ENCODE measurements at places on chromosomes 13 and 19.

DNA sequence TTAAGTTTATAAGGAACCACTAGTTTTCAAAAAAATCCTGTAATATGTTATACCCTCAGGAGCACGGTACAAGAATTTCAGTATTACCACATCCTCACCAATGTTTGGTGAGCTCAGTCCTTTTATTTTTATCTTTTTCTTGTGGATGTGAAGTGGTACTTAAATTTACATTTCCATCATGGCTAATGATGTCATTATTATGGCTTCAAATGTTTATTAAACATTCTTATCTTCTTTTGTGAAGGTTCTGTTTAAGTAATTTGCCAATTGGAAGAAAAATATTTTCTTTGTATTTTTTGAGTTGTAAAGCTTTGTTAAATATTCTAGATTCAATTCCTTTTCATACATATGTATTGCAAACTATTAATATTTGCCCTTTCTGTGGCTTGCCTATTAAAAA is 291.0 kb downstream of the ENOX1 start:
- no peak for DNase-seq

GRCh38 chr19:18840288-18841267 is 8.8 kb downstream of the UPF1 start:
- no peak for DNase-seq

DNA sequence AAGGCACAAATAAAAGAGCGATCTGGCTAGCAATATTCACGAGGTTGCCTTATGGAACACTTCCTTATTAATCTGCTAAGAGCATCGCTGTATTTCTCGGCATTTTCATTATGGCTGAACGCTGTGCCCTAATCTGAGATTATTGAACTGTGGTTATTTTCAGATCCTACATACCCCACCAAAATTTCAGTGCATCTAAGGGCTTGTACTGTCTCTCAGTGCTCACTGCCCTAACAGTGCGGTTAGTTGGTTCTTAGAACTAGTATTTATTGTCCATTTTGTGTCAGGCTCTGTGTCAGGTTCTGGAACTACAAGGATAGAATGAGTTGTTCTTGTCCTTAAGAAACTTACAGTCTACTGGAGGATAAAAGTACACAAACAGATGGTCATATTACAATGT is 51.6 kb downstream of the FLT3 start:
- DNase-seq: no peak

DNA sequence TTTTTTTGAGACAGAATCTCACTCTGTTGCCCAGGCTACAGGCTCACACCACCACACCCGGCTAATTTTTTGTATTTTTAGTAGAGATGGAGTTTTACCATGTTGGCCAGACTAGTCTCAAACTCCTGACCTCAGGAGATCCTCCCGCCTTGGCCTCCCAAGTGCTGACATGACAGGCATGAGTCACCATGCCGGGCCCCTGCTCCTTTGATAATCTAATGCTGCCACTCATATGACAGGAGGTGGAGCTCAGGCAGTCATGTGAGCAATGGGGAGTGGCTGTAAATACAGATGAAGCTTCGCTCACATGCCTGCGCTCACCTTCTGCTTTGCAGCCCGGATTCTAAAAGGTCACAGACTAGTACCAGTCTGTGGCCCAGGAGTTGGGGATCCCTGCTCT is 25.1 kb downstream of the ARHGEF18 start:
- DNase-seq: no peak

- peak; percentile 84 for DNase-seq
Observed at GRCh38 chr19:2254064-2254872, 1.9 kb downstream of the JSRP1 start.

DNA sequence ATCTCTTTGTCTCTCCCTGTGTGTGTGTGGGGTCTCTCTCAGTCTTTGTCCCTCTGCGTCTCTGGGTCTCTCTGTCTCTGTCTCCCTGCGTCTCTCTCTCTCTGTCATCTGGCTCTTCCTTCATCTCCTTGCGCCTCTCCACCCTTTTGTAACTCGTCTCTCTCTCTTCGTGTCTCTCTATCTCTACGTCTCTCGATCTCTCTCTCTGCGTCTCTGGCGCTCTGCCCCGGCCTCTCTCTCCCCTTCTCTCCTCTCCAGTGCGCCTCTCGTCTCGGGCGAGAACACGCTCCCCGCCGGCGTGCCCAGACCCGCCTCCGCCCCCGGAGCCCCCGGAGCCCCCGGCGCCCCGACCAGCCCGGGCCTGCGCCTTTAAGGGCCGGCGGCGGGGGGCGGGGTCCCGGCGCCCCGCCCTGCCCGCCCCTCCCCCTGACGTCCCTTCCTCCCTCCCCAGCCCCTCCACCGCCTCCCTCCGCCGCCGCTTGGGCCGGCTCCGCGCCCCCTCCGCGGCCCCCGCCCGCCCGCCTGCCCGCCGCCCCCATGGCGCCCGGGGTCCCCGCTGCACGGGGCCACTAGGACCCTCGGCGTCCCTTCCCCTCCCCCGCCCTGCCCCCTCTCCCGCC is at the start of gene MARK4:
Gene MARK4, plus strand, starts transcription at position 440 of the 620 bp plus-strand sequence. CDS start 318 bp downstream, outside the sequence.
- peak; percentile 82 for DNase-seq

DNA sequence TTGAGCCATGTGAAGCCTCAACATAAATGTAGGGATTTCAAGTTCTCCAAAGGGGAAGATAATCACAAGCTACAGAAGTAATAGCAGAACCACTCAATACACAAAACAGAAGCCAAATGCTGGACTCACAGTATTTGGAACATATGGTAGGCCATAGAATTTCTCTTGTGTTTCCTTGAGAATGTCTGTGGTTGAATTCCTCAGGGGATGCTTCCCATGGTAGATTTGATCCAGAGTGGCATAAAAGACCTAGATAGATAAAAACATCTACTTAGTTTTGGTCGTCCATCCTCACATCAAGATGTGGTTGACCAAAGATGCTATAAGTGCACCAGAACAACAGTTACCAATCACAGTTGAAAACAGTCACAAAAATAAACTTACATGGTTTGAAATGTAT is 83.4 kb downstream of the MIPEP start:
- no peak for DNase-seq

GRCh38 chr19:48090281-48090802 is 20.3 kb downstream of the PLA2G4C start:
- no peak for DNase-seq

GRCh38 chr19:35894342-35894741 is 6.0 kb downstream of the NFKBID start:
- DNase-seq: no peak

- no peak for DNase-seq
Observed at GRCh38 chr19:48795685-48796070, 15.2 kb downstream of the BCAT2 start.

- DNase-seq: no peak
Observed at GRCh38 chr19:5913739-5914357, at the start of gene CAPS. Gene CAPS, plus strand, starts transcription at chr19:5914254. Its CDS starts 153 bp downstream, at chr19:5914407.

GRCh38 chr13:102870677-102871415 is 25.0 kb downstream of the ERCC5 start:
- DNase-seq: peak; percentile 80

GRCh38 chr19:17611462-17612244 is 56.2 kb downstream of the COLGALT1 start:
- DNase-seq: no peak

DNA sequence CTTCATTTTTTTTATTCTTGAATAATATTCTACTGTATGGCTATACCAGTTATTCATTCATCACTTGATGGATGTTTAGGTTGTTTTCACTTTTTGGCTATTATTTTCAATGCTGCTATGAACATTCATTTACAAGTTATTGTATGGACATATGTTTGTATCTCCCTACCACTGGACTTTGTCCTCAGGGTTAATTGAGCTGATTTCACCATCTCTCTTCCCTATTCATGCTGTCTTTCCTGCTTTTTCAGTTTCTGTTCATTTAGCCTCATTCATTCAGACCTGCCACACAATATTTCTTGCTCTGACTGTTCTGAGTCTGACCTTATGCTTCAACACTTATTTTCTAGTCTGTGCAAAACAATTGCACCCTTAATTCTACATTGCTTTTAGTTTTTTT is 12.3 kb upstream of the C1QTNF9B start:
- no peak for DNase-seq

GRCh38 chr19:20162821-20163220 is 4.2 kb upstream of the ZNF486 start:
- DNase-seq: no peak

DNA sequence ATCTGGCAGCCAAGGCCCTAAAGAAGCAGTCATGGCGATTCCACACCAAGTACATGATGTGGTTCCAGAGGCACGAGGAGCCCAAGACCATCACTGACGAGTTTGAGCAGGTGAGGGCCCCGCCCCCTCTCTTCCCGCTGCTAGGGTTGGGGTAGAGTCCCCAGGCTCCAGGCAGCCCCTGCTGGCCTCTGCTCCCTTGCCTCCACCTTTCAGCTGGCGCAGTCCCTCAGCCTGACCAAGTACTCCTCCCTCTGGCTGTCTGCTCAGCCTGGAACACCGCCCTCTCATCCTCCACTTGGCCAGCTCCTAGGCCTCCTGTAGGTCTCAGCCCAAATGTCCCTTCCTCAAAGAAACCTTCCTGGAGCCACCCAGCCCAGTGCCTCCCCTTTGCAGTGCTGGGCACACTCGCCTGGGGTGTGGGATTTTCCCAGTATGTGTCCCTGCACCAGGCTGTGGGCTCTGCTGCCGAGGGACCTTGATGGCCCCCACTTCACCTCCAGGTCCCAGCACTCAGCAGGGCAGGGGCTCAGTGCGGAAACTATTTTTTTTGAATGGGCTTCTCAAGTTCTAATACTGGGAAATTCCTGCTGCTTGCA is 5.7 kb downstream of the LENG1 start:
- no peak for DNase-seq

GRCh38 chr19:5231857-5232678 is 108.5 kb downstream of the PTPRS start:
- DNase-seq: no peak

DNA sequence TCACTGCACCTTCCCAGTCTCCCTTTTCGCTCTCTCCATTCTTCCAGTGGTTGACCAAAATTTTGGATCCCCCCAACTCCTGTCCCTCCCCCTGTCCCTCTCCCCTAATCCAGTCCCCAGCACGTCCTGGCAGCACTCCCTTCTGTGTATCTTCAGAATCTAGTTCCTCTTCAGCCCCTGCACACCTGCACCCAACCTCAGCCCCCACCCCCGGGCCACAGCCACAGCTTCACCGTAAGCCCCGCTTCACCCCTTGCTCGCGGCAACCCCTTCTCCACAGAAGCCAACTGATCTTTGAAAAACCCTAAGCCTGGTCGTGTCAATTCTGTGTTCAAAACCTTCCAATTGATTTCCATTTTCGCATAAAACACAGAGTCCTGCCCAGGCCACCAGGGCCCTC is 35.5 kb upstream of the SLC15A1 start:
- no peak for DNase-seq

DNA sequence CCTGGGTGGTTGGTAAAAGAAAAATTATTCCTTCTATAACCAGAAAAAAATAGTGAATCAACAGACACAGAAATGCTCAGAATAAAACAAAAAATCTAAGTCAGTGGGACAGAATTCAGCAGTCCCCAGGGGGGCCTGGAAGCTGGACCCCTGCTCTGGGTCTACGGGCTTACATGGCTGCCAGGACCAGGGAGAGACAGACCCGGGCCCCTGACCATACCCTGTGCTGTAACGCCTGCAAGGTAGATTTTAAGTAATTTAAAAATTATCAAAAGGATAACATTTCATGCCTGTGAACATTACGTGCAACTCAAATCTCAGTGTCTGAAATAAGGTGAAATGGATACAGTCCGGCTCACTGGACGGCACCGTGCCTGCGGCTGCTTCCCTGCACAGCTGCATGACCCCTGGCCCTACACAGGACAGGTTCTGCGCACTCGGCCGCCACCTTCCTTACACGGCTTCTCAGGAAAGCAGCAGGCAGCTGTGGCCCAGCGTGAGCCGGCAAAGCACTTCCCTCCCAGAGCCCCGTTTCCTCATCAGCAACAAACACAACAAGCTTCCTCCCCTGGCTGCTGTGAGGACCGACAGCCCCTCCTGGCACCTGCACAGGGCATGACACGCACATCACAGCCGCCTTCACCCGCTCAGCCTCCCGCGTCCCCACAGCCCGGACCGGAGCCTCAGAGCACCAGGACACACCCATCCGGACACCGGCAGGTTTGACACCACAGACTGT is 22.2 kb downstream of the RASA3 start:
- peak; percentile 68 for DNase-seq

GRCh38 chr13:20760872-20761271 is 12.9 kb downstream of the EEF1AKMT1 start:
- DNase-seq: no peak

GRCh38 chr19:947707-948539 is 22.1 kb downstream of the ARID3A start:
- DNase-seq: no peak

DNA sequence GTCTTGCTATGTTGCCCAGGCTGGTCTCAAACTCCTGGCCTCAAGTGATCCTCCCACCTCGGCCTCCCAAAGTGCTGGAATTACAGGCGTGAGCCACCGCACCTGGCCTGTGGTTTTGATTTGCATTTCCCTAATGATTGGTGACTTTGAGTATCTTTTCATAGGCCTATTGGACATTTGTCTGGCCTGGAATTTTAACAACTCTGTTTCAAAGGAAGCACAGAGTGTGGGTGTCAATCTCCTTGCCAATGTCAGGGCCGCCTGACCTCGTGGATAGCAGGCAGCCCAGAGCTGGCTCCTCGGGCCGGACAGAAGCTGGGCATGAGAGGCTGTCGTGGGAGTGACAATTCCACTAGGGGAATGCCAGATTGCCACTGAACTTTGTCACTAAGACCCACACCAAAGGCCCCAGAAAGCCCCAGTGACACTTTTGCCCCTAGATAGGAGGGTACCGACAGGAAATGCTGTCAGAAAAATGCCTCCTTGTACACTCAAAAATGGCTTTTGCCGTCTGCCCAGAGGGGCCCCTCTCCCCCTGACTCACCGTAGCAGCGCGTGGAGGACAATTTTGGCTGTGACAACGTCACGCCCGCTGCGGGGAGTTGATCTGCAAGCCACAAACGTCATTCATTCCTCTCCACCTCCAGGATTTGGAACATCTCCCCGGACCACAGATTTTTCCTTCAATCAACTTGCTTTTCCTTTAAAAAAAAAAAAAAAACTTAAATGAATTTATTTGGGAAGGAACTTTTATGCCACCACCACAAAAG is 11.7 kb upstream of the ADGRE5 start:
- DNase-seq: no peak
